ENCODE measurements at places on chromosomes 3 and 15.

GRCh38 chr3:40502034-40502433 is 3.8 kb upstream of the ZNF620 start:
- no peak for DNase-seq

GRCh38 chr15:23648920-23649515 is 1.4 kb upstream of the MAGEL2 start:
- DNase-seq = no peak

DNA sequence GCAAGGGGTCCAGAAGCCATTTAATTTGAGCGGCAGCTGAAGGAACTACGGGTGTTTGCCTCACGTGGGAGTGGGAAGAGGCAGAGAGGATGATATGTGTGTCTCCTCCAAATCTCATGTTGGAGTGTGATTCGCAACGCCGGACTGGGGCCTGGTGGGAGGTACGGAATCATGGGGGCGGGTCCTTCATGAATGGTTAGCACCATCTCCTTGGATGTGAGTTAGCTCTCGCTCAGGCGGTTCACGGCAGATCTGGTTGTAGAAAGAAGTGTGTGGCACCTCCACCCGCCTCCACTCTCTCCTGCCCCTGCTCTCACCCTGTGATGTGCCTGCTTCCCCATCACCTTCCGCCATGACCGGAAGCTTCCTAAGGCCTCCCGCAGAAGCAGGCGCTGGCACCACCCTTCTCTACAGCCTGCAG is 25.4 kb downstream of the XXYLT1 start:
- DNase-seq = no peak

DNA sequence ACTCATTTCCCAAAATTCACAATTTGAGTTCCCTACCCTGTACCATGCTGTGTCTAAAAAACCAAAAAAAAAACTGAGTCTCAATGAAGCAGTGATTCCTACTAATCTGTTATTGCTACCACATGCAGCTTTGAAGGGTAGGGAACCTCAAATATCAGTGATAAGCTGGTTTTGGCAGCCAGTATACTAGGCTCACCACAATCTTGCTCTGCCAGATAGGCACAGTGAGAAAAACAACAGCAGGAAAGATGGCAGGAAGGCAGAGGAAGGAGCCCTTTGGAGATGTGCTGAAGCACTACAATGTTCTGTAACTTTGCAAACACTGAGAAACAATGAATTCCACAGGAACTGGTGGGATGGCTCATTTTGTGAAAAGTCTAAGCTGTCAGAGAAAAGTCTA is 96.9 kb upstream of the UBP1 start:
- DNase-seq = no peak

DNA sequence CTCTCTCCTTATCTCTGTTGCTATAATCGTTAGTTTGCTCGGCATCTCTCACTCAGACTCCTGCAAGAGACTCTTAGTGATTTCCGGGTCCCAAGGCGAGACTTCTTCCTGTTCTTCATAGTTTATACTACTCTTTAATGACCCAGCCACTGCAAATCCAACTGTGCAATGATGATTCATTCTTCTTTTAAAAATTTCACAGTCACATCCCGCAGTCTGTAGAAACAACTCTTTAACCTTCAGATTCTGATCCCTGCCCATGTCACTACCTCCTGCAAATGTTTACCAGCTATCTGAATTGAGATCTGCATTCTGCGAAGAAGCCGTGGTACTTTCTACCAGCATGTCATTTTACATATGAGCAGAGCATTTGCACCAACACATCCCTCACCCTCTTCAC is 2.8 kb upstream of the VGLL3 start:
- DNase-seq = no peak

GRCh38 chr3:18645619-18646018 is 220.5 kb upstream of the SATB1 start:
- no peak for DNase-seq
